ENCODE measurements at places on chromosomes 11 and 22. TPM values are rescaled to one million over a fixed set of nuclear protein-coding genes. Genes with fewer than 3 reads are reported as not detected.

Gene OR4D5
- total RNA-seq = not detected

Gene GLB1L2
- 5.0 TPM for total RNA-seq

Gene SREBF2
- 10.2 TPM for total RNA-seq

Gene PHOX2A
- total RNA-seq = not detected

Gene TRIM64C
- not detected for total RNA-seq

Data from uterus (tissue), 4 donors.